ENCODE measurements at places on chromosomes 7 and 10. TPM values are rescaled to one million over a fixed set of nuclear protein-coding genes. Genes with fewer than 3 reads are reported as not detected.

Gene GPRIN2
- total RNA-seq = not detected

Gene CDC14C
- not detected for total RNA-seq

GRCh38 chr7:96069401-96069800, 252.5 kb downstream of the SLC25A13 start:
- no peaks in the 10 kb centered on the region for H3K27me3 ChIP-seq
- H3K36me3 ChIP-seq = no peaks in the 10 kb centered on the region
- H3K4me3 ChIP-seq = no peak overlapping the region
- H3K4me1 ChIP-seq = no peaks in the 10 kb centered on the region

DNA sequence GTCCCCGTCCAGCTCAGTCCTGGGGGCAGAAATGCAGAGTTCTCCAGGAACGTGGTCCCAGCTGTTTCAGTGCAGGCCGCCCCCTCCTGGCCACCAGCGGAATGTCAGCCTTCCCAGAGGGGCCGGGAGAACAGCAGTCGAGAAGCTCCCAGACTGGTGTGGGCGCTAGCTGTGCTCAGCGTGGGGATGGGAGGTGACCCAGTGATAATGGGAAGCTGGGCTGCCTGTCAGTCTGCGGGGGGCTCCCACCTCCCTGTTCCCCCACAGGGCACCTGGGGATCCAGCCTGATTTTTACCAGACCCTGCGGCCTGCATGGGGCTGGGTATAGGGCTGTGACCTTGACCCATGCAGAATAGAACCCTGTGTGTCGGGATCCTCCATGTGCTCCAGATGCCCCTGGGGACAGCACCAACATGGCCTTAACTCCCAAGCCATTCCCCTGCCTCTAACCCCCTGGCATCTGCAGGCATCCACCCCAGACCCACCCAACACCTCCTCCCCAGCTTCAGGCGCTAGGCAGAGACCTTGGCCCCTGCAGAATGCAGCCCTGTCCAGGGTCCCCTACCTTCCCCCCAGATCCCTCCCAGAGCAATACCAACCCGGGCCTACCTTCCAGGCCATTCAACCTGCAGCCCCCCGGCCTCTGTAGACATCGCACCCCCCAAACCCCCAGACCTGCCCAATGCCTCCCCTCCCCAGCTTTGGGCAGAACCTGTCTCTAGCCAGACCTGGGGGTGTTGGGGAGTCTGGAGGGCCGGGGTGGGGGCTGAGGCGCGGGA, 880 bp upstream of the ELN start:
- no peaks in the 10 kb centered on the region for H3K36me3 ChIP-seq
- H3K4me1 ChIP-seq = peaks cover 19% of the 10 kb centered on the region
- no peak overlapping the region for H3K4me3 ChIP-seq
- H3K27ac ChIP-seq = no peak overlapping the region
- peak; percentile 87 for DNase-seq

DNA sequence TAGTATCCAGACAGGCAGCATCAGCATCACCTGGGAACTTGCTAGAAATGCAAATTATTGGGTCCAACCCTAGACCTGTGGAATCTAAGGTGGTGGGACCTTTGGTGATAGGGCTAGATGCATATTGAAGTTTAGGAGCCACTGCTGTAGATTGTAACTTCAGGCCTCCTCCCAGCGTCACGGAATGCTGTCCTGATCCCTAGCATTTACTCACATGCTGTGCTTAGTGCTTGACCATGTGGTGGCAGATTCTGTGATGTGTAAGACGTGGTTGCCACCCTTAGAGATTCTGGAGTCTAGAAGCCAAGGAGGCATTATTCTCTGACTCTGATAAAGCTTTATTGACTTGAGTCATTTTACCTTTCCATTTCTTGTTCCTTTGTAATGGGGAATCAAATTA, 13.5 kb downstream of the AHR start:
- no peaks in the 10 kb centered on the region for H3K4me1 ChIP-seq
- DNase-seq = no peak
- H3K4me3 ChIP-seq = no peak overlapping the region
- no peak overlapping the region for H3K27ac ChIP-seq

DNA sequence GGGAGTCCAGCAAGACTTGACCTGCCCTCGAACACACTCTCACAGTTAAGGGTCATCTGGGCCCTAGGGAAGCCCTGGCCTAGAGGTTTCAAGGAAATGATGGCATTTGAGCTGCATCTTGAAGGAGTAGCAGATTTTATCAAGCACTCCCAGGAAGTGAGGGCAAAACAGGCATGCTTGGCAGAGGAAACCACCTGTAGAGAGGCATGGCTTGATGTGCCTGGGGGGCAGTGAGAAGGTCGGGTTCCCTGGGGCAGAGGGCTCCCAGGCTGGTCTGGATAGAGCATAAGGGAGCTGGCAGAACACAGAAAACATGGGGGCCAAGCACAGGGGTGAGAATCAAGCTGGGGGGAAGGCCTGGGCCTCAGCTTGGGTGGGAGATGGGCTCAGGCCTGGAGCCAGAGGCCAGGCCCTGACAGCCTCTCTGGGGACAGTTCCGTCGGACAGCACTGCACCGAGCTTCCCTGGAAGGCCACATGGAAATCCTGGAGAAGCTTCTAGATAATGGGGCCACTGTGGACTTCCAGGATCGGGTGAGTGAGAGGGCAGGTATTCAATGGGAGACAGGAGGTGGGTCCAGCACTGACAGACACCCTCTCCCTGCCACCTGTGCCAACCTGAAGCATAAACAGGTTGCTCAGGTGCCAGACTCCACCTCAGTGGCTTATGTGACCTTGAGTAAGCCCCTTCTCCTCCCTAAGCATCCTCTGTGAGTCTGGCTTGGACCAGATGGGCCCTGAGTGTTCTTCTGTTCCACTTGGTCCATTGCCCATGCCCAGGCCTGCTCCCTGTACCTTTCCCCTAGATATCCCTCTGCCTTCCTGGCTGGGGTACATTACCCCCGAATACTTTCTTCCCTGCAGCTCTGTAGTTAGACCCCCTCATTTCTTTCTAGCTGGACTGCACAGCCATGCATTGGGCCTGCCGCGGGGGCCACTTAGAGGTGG, 3.5 kb upstream of the HOGA1 start:
- H3K4me1 ChIP-seq = peaks cover 2% of the 10 kb centered on the region
- no peak for DNase-seq
- no peaks in the 10 kb centered on the region for H3K36me3 ChIP-seq
- H3K27me3 ChIP-seq = no peaks in the 10 kb centered on the region
- no peak overlapping the region for H3K4me3 ChIP-seq

Gene PFKP
- total RNA-seq = 108 TPM

Gene EBF3
- total RNA-seq = not detected

- H3K36me3 ChIP-seq = no peaks in the 10 kb centered on the region
- H3K27ac ChIP-seq = peak overlapping the region; percentile 96
- DNase-seq = peak; percentile 92
- H3K4me3 ChIP-seq = peak overlapping the region; percentile 27
- H3K4me1 ChIP-seq = peaks cover 25% of the 10 kb centered on the region
These were observed 43.2 kb downstream of the CCNY start for GRCh38 chr10:35379226-35380137.

DNA sequence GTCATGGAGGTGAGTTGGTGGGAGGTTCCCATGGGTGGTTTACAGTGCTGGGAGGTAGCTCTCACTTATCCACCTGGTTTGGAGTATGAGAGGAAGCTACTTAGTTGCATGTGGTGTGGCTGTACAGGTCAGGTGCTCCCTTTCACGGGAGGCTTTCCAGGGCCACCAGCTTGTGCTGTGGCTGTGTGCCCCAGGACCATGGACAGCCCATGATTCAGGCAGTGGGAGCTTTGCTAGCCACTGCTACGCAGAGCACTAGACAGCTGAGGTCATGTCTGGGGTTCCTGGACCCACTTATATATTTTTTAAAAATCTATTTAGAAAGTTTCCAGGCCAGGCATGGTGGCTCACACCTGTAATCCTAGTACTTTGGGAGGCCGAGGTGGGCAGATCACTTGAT, 42.5 kb upstream of the KCNMA1 start:
- H3K27ac ChIP-seq = no peak overlapping the region
- peaks cover 8% of the 10 kb centered on the region for H3K27me3 ChIP-seq
- H3K4me3 ChIP-seq = no peak overlapping the region
- no peak for DNase-seq

- H3K27me3 ChIP-seq = no peaks in the 10 kb centered on the region
- H3K4me3 ChIP-seq = no peak overlapping the region
- DNase-seq = no peak
- H3K27ac ChIP-seq = no peak overlapping the region
- H3K36me3 ChIP-seq = no peaks in the 10 kb centered on the region
- no peaks in the 10 kb centered on the region for H3K4me1 ChIP-seq
These were observed 85.5 kb downstream of the PARD3 start for GRCh38 chr10:34729619-34730018.

- H3K36me3 ChIP-seq = no peaks in the 10 kb centered on the region
- H3K4me1 ChIP-seq = peaks cover 6% of the 10 kb centered on the region
- no peak overlapping the region for H3K4me3 ChIP-seq
- no peak for DNase-seq
- H3K27ac ChIP-seq = no peak overlapping the region
- no peaks in the 10 kb centered on the region for H3K27me3 ChIP-seq
These were observed 138.0 kb downstream of the LHPP start for GRCh38 chr10:124599588-124600050.

DNA sequence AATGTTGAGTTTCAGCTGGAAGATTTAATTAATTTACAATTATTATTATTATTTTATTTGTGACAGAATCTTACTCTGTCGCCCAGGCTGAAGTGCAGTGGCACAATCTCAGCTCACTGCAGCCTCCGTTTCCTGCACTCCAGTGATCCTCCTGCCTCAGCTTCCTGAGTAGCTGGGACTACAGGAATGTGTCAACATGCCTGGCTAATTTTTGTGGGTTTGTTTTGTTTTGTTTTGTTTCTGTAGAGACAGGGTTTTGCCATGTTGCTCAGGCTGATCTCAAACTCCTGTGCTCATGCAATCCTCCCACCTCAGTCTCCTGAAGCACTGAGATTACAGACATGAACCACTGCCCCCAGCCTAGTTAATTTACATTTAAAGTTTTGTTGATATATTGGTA, 93.8 kb upstream of the MEOX2 start:
- no peak for DNase-seq
- H3K27me3 ChIP-seq = no peaks in the 10 kb centered on the region
- H3K27ac ChIP-seq = no peak overlapping the region
- no peaks in the 10 kb centered on the region for H3K36me3 ChIP-seq
- H3K4me1 ChIP-seq = no peaks in the 10 kb centered on the region

Gene UCMA
- not detected for total RNA-seq

Gene NPC1L1
- 0.02 TPM for total RNA-seq

Gene GIMAP5
- 0.51 TPM for total RNA-seq

DNA sequence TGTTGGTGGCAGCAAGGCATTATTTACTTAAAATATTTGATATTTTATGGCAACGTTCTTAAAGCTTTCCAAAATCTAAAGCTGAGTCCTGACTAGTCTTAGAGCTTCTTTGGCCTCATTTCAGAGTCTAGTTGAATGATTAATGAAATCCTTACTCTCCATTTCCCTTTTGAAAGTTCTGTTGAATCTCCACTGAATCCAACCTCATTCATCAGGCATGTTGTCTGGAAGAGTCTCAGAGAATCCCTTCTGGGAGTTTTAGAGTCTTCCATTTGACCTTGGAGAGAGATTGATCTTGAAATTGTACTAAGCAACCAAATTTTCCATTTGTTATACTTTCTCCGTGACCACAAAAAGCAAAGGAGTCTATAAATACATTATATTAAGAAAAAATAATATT, 198.5 kb upstream of the TMEM196 start:
- DNase-seq = no peak
- no peaks in the 10 kb centered on the region for H3K27me3 ChIP-seq
- H3K4me3 ChIP-seq = no peak overlapping the region
- no peak overlapping the region for H3K27ac ChIP-seq

DNA sequence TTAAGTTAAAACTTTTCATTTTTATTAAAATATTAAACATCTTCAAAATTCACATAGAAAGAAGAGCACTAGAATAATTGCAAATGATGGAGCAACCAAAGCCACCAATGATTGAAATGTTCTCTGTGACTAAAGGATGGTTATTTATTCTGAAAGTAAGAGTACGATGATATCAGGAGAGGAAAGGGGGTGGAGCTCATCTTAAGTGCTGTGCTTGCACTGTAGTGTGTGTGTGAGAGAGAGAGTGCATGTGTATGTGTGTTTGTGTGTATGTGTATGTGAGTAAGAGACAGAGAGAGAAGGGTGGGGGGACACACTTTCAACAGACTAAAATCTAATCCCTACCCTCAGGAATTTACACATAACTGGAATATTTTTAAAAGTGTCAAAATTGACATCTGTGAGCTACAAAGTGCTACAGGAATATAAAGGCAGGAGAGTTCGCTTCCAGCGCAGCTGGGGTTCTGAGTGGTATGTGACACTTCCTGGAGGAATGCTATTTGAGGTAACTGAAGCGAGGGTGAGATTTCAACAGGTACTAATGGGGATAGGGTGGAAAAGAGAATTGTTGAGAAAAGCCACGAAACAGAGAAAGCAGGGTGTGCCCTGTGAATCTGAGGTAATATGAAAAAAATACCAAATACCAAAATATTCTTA, 57.2 kb upstream of the SMNDC1 start:
- no peaks in the 10 kb centered on the region for H3K36me3 ChIP-seq
- H3K27ac ChIP-seq = no peak overlapping the region
- no peak for DNase-seq
- H3K27me3 ChIP-seq = peaks cover 2% of the 10 kb centered on the region
- H3K4me1 ChIP-seq = peaks cover 8% of the 10 kb centered on the region

Gene CUBN
- 0.09 TPM for total RNA-seq

GRCh38 chr7:16027396-16027795, 340.9 kb upstream of the MEOX2 start:
- no peaks in the 10 kb centered on the region for H3K4me1 ChIP-seq
- H3K36me3 ChIP-seq = no peaks in the 10 kb centered on the region
- H3K27me3 ChIP-seq = no peaks in the 10 kb centered on the region
- no peak overlapping the region for H3K4me3 ChIP-seq

DNA sequence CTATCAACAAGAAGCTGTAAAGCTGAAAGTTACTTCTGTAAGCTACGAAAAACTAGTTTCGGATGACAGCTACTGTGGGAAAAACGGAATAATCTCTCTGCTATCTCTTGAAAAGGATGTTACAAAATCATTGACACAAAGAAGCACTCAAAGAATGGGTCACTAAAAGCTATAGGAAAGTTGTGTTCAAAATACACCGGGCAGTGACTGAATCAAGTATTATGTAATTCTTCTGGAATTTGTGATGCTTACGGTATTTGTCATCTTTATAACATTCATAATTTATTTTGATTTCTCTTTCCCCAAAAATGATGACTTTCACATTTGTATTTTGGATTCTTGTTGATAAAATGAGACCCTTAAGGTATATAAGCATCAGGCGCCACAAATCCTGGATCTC, 112.1 kb upstream of the KLF6 start:
- no peaks in the 10 kb centered on the region for H3K27me3 ChIP-seq
- H3K4me1 ChIP-seq = peaks cover 17% of the 10 kb centered on the region
- no peaks in the 10 kb centered on the region for H3K36me3 ChIP-seq
- no peak for DNase-seq
- H3K27ac ChIP-seq = no peak overlapping the region
- no peak overlapping the region for H3K4me3 ChIP-seq

GRCh38 chr10:101959346-101959916, 96.5 kb downstream of the ARMH3 start:
- H3K4me3 ChIP-seq = no peak overlapping the region
- DNase-seq = no peak
- no peaks in the 10 kb centered on the region for H3K36me3 ChIP-seq
- no peaks in the 10 kb centered on the region for H3K27me3 ChIP-seq
- no peak overlapping the region for H3K27ac ChIP-seq

Data from K562 (cell line).